Panc1 (cell line): ENCODE measurements at places on chromosomes 7 and 10. TPM values are rescaled to one million over a fixed set of nuclear protein-coding genes. Genes with fewer than 3 reads are reported as not detected.

ARHGEF5 gene
- 37.1 TPM for total RNA-seq

TRDMT1 gene
- total RNA-seq, result 7.6 TPM

RTKN2 gene
- 21.3 TPM for total RNA-seq

TFPI2 gene
- total RNA-seq, result 2.9 TPM

EVX1 gene
- total RNA-seq, result 0.10 TPM

RPP30 gene
- total RNA-seq, result 59.0 TPM

ATOH7 gene
- 0.28 TPM for total RNA-seq

CYP3A4 gene
- total RNA-seq, result 0.15 TPM

ZNF316 gene
- 37.8 TPM for total RNA-seq
